Brain (organoid and tissue), 16 donors: ENCODE measurements at places on chromosomes 7 and 10.

- no peak for DNase-seq
These were observed 147.1 kb downstream of the ELFN1 start for GRCh38 chr7:1817061-1817712.

- DNase-seq: no peak
These were observed 7.6 kb upstream of the CALML5 start for GRCh38 chr10:5506751-5507648.

DNA sequence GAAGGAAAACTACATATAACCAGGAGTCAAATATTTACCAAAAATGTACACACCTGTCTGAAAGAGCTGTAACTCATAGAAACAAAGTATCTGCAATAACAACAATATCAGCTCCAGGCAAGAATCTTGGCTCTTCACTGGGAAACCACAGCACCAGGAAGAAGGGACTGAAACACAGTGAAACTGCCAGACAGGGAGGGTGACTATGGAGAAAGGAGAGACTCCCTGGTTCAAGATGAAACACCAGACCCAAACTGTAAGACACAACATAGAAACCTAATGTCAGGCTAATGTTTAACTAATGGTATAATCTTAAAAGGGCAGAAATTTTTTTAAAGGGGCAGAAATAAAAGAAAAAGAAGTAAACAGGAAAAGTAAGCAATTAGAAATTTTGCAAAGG is 11.5 kb upstream of the TAS2R39 start:
- DNase-seq: no peak

DNA sequence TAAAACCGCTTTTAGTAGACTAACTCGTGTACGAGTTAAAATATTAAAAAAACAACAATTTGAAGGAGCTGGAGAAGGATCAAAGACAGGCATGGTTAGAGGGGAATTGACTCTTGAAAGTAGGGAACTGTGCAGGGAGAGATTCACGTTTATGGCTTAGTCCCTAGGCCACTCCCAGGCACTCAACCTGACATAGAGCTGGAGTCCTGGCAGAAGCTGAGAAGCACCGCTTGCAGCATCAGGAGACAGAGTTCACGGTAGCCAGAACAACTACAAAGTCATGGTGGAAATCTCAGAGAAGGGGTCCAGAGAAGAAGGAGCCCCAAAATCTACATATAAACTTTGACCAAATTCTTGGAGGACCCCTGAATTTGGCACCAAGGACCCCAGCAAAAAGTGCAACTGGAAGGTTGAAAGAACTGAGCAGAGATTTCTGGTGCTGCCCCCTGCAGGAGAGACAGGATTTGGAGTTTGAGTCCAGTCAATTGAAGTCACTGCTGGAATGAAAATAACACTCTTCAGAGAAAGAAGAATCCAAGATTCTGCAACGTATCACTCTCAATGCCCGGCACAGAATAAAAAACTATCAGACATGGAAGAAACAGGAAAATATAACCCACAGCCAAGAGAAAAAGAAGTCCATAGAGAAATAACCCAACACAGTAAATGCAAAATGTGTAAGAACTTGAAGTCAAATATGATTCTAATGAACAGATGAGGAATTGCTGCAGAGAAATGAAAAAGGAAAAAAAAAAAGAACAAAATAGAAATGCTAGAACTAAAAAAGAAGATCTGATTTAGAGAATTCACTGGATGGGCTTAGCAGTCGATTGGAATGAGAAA is 493.3 kb upstream of the PODXL start:
- no peak for DNase-seq

DNA sequence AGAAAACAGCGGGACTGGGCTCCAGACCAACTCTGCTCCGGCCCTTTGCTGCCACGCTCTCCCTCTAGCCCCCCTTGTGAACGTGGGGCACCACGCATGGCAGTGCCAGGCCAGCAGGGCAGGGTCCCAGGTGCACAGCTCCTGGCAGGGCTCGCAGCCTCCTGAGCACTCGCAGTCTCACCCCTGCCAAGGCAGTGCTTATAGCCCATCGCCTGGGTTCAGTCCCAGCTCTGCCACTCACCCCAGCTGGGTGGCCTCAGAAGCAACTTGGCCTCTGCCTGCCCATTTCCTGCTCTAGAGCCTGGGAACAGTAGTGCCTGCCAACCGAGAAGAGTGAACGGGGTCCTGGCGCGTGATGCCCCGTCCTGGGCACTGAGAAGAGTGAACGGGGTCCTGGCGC is 36.3 kb downstream of the CFAP46 start:
- no peak for DNase-seq

GRCh38 chr7:30658479-30659074 is 23.7 kb downstream of the CRHR2 start:
- DNase-seq: no peak

DNA sequence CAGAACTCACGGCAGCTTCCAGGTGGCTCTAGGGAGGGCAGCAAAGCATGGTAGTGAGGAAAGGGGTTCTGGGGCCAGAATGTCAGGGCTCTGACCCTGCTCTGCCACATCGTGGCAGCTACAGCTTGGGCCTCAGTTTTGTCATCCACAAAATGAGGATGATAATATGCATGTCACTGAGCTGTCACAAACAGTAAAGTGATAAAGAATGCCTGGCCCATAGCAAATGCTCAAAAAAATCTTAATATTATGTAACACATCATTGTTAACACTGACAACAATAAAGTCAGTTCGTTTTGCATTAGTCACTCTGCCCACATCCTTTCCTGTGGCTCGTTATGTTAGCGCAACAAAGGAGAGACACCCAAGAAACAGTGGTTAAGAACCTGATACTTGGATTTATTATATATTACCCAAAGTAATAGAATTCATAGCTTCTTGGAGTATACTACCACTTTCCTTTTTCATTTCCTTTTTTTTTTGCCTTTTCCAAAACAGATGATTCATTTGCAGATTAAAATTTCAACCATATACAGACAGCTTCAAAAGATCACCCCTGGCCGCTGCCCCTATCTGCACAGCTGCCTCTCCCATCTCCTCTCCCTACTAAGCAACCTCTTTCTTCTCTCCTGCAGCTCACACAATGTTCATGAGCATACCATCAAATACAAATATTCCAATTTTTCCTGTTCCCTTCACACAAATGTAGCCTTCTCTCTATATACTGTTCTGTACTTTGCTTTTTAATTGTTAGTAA is 45.5 kb upstream of the DDC start:
- DNase-seq: no peak

- peak; percentile 82 for DNase-seq
These were observed 91.0 kb upstream of the STRIP2 start for GRCh38 chr7:129343099-129343700.

DNA sequence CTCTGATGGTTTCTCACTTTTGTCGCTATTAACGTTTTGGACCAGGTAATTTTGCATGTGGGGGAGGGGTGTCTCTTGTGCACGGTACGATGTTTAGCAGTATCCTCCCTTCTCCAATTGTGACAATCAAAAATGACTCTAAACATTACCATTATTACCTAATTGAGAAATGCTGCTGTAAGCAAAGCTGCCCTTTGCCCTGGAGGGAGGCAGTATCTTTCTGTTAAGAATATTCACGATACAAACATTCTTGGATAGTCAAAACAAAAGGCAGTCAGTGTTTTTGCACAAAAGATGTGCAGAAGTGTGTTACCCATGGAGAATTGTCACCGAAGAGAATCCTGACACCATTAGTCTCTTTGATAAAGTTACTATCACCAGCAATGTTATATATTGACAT is 9.6 kb downstream of the MALSU1 start:
- no peak for DNase-seq

DNA sequence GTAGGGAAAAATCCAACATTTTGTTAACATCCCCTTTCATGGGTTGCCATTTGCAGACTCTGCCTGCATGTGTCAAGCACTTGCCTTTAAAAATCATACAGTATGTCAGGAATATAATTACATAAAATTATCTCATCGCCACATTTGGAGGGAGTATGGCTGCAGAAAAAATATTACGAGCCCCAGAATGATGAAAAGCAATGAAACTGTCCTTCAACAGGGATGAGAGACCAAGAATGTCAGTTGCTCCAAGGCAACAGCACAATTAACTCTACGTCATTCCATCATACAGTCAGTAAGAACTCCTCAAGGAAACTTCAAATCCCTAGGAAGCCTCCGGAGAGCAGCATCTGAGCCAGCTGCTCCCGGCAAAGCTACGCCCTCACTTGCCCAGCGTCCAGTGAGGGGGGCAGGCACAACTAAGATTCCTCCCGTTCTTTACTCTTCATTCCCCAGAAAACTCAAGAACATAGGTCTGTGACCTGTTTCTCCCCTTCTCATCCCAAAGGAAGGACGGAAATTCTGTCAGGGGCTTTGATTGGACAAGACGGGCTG is 132.9 kb downstream of the ANLN start:
- no peak for DNase-seq

DNA sequence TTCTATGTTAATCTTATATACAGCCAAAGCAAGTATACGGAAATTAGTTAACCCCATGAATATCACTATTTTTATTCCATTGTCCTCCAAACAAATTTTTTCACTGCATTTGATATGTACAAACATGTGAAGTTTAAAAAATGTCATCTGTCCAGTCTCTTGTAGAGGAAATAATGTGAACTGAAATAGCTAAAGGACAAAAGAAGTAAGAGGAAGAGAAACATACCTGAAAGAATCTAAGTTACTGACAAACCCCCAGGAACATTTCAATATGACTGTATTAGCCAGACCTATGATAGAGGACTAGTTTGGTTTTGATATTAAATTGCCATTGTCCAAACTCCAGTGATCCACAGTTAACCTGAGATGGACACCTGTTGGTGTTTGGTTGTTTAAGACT is 80.6 kb downstream of the NRCAM start:
- DNase-seq: no peak

- no peak for DNase-seq
These were observed 129.8 kb upstream of the PPP1R3A start for GRCh38 chr7:114048386-114049235.

- DNase-seq: no peak
These were observed 34.4 kb upstream of the AKR1C2 start for GRCh38 chr10:5038101-5038500.

DNA sequence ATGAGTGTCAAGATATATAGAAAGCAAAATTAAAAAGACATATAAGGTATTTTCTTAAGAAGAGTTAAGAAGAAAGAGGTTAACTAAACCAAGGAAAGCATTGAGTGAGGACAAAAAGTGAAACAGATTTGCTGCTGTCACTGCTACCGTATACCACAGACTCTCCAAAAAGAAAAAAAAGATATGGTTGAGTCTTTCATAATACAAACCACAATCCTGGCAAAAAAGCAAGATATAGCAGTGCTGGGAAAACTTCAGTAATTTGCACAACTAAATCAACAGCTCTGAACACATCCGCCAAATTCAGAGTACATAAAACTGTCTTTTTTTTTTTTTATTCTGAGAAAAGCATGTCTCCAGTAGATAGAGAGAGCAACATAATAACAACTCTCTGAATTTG is 114.7 kb downstream of the ETV1 start:
- no peak for DNase-seq

GRCh38 chr7:44162179-44162578 is 21.0 kb upstream of the MYL7 start:
- DNase-seq: no peak

GRCh38 chr7:91789558-91789957 is 90.9 kb downstream of the MTERF1 start:
- no peak for DNase-seq

DNA sequence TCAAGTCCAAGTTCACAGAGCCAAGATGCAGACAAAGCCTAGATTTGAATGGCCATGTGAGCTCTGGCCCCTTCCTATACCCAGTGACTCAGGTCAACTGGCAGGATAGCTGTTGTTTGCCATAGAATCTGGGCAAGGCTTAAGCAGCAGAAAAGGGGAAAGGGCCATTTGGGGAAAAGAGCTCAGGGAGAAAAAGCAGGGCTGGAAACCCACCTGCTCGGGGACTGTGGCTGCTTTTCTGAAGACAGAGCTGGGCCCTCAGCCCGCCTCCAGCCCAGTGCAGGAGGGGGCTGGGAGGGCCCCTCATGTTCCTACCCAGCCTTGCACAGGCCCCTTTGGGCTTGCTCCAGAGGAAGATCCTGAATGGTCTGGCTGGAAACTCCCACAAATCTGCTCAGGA is 32.6 kb upstream of the HABP2 start:
- no peak for DNase-seq

- DNase-seq: peak; percentile 79
These were observed 91.2 kb downstream of the LHPP start for GRCh38 chr10:124552691-124553276.

DNA sequence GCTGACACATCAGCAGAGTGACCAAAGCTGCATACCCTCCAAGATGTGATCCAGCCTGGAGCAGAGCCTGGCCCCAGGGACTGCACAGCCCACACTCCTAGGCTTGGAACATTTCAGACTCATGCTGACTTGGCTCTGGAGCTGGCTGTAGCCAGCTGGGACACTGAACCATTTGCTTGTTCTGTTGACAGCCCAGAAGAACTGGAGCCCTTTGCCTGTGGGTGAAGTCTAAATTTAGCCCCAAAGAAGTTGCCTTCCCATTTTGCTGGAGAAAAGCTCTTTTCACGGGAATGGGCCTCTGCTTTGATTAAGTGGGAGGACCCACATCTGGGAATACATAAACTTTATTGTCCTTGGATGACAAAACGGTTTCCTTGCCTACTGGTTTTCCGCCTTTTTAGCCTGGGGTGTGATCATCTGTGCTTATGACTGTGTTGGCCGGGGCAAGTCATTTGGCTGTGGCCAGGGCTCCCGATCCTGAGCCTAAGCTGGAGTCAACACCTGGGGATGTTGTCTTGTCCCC is 186.2 kb upstream of the BMPER start:
- DNase-seq: no peak

GRCh38 chr10:114686013-114686412 is 27.9 kb upstream of the ABLIM1 start:
- no peak for DNase-seq

- DNase-seq: no peak
These were observed 18.6 kb downstream of the NSMCE4A start for GRCh38 chr10:121956111-121957061.

DNA sequence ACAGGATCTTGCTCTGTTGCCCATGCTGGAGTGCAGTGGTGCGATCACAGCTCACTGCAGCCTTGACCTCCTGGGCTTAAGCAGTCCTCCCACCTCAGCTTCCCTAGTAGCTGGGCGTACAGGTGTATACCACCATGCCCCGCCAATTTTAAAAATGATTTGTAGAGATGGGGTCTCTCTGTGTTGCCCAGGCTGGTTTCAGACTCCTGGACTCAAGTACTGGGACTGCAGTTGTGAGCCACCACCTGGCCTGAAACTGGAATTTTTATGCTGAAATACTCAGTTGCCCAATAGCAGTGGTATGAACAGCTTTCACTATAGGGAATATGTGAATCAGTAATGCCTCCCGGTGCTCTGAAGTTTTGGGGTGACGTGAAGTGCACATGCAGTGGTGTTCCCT is 7.6 kb downstream of the ZRANB1 start:
- DNase-seq: no peak
